Activated naive CD4-positive, alpha-beta T cell (primary cell): ENCODE measurements at places on chromosomes 2 and 18.

- no peak for DNase-seq
These were observed 936.0 kb downstream of the TRIB2 start for GRCh38 chr2:13652531-13653313.

DNA sequence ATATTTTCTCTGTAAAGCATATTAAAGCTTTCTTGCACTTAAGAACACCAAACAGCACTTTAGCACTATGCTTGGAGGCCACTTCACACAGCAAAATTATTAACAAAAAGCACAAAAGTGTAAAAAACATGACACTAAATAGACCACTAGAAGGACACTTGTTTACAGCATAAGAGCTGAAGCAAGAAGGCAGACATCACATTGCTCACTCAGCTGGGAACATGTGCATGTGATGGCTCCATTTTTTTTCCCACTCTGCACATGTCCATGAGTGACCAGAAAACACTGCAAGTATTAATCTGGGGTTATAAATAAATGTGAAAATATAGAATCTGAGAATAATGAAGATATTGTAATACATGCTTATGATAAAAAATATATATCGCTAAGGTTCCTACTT lies 103.1 kb upstream of the MAPRE2 start:
- DNase-seq = no peak

DNA sequence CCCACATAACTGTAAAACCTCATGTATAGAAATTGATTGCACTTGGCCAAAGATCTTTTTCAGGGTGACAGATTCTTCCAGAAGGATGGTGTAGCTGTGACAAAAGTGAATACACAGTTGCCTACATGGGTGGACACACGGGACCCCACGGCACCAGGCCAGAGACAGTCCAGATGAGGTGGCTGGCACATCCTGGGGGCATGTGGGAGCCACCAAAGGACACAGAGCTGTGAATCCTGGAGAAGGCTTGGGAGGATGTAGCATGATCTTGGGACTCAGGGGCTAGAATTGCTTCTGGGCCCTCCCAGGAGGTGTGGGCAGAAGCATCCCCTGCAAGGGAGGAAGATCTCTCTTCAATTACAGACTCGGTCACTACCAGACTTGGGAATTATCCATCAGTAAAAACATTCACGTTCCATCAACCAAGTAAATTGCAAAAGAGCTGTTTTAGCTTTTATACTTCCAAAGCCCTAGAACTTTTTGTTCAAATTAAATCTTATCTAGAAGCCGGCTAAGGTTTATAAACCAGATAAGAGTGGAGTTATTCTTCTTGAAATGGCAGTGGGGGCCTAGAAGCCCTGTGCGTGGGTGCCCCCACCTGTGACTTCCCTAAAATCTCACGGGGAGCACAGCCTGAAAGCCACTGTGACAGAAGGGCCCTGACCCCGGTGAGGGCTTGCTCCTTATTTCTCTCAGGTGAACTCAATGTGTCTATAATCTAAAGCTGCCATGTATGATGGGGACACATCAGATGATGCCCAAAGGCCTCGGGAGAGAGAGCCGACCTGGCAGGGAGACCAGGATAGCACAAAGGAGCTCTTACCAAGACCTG lies 81.7 kb downstream of the SEPTIN10 start:
- DNase-seq = no peak

DNA sequence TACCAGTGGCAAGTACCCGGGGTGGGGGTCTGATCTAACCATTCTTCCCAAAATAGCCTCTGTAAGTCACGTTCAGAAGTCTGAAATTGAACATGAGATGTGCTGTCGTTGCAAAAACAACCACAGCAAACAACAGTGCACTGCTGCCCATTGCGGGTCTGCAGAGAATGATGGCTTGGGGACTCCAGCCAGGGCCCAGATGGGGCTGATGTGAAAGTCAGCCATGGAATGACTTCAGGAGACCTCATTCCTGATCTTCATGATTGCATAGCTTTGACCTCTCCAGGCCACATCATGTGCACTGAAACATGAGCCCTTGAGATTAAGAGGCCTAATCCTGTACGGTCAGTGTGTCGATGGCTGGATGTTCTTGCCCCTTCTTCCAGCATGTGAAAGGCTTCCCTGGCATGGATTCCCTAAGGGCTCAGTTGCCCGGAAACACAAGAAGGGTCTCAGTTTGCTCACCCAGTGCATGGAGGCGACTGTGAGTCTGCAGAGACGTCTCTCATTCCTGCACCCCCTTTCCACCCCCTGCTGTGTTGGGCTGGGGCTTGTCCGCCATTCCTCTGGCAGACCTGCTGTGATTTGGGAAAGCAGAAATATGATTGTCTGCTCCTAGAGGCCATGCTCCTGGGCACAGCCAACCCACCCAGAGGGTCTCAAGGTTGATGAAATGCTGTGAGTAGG lies 191.6 kb downstream of the SEPTIN10 start:
- DNase-seq = no peak

DNA sequence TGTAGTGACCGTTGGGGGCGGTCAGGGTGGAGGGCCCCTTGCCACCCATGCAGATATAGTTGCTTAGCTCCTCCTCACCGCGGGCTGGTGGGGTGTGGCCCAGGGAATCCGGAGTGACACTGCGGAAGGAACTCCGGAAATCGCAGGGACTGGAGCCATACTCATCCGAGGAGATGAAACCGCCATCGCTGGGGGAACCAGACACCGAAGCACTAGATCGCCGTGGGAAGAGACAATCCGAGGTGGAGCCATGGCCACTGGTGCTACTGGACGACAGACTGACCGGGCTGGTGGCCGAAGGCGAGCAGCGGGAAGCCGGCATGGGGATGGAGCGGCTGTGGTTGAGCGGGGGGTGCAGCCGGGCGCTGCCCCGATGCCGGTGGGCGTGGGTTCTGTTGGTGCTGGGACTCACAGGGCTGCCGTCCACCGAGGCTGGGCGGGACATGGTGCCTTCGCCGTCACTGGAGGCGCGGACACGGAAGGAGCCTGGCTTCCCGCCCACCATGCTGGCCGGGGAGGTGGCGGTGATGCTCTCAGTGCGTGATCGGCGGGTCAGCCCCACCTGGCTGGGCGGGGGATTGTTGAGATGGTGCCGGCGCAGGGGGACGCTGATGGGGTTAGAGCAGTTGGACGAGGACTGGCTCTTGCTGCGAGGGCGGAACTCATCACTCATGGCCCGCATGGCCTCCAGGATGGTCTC lies 2.2 kb downstream of the IRS1 start:
- DNase-seq = no peak

- DNase-seq = no peak
These were observed 297.8 kb downstream of the SP3 start for GRCh38 chr2:173667415-173667814.

- DNase-seq = no peak
These were observed 179.4 kb downstream of the INHBB start for GRCh38 chr2:120525056-120526046.

DNA sequence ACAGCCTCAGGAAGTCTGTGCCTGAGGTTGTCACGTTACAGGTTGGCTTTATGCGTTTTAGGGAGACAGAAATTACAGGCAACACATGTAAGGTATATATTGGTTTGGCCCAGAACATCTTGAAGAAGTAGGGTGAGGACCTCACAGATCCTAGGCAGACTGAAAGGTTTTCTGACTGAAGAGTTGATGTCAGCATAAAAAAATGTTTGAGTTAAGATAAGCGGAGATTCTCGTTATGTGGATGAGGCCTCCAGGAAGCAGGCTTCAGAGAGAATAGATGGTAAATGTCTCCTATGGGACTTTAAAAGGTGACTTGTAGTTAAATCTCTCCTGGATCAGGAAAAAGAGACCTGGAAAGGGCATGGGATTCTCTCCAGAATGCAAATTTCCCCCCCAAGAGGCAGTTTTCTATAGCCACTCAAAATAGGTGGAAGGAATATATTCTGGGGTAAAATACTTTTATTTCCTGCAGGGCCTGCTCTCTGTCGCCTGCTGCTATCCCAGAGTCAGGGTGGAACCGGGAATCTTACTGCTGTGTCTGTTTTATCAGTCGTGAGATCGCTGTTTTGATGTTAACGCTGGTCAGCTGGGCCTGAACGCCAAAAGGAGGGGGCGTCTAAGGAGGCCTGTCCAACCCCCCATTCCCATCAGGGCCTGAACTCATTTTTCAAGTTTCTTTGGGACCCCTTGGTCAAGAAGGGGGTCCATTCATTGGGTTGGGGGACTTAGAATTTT lies 171.1 kb downstream of the HDAC4 start:
- no peak for DNase-seq

DNA sequence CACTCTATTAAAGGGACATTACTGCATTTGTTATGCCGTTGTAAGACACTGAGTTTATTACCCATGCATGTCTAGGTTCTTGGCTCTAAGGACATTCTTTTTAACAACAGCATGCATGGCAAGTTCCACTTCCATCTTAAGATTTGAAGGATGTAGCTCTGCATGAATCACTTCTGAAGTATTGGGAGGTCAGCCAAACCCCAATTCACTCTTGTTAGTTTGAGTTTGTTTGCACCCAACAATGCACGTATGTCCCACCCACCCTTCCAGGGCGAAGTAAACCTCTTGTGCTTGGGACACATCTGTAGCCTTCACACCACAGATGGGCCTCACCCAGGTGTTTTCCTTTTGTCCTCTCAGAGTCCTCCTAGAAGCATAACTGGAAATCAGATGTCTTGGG lies 5.6 kb upstream of the LAMA3 start:
- no peak for DNase-seq

DNA sequence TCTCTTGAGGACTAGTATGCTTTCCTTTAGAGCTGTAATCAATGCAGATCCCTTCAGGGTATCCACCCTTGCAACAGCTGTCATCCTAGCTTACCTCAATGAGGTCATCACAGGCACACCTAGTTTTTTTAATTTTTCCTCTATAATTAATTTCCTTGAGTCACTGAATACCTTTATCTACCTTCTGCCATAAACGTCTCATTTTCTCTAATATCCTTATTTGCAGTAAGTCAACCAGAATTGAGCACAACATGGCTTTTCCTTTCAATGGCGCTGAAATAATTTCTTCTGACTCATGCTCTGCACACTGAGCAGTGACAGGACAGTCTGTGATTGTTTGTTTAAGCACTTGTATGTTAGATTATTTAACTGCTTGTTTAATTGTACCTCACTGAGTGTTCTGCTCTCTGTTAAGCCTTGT lies 49.4 kb downstream of the ETAA1 start:
- no peak for DNase-seq

GRCh38 chr2:20378341-20378740 lies 27.7 kb upstream of the PUM2 start:
- DNase-seq = no peak

GRCh38 chr2:165436559-165436958 lies 32.9 kb upstream of the CSRNP3 start:
- DNase-seq = no peak

DNA sequence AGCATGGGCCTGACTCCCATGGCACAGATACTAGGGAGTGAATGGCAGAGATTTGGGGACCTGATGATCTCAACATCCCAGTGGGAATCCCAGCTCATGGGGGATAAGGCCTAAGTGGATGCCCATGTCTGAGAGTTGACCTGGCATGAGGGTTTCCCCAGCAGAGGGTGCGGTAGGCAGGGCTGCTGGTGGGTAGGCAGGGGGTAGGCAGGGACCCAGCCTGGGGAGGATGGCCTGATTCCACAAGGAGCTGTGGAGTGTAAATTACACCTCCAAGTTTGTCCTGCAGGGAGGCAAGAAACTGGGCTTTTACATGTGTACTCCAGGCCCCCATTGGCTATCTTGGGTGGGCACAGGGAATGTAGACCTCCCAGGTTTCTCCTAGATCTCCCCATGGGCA lies 46.9 kb downstream of the INPP5D start:
- DNase-seq = no peak

GRCh38 chr18:3379685-3380084 lies 70.3 kb upstream of the TGIF1 start:
- no peak for DNase-seq

GRCh38 chr2:124480958-124481357 lies 455.9 kb downstream of the CNTNAP5 start:
- DNase-seq = no peak

DNA sequence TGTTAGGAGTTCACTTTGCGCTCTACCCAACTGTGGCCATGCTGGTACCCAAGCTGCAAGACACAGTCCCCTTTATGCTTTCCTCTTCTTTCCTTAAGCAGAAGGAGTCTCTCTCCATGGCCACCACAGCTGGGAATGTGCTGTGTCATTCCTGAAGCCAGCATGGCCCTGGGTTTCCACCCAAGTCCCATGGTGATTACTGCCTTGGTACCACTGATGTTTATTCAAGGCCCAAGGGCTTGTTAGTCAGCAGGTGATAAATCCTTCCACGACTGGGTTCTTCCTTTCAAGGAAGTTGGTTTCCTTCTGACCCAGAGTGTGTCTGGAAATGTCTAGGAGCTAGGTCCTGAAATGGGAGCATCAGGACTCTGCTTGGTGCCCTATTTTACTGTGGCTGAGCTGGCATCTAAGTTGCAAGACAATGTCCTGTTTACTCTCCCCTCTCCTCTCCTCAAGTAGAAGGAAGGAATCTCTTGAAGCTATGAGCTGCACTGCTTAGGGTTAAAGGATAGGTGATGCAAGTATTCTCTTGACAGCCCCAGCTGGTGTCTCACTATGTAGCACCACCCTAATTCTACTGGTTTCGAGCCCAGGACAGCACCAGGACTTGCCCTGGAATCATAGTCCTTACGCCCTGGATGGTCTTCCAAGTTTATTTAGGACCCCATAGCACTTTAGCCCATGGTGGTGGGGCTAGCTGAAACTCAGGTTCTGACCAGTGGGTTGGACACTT lies 18.7 kb upstream of the NUP35 start:
- no peak for DNase-seq
